ENCODE measurements at places on chromosomes 12 and 14.

DNA sequence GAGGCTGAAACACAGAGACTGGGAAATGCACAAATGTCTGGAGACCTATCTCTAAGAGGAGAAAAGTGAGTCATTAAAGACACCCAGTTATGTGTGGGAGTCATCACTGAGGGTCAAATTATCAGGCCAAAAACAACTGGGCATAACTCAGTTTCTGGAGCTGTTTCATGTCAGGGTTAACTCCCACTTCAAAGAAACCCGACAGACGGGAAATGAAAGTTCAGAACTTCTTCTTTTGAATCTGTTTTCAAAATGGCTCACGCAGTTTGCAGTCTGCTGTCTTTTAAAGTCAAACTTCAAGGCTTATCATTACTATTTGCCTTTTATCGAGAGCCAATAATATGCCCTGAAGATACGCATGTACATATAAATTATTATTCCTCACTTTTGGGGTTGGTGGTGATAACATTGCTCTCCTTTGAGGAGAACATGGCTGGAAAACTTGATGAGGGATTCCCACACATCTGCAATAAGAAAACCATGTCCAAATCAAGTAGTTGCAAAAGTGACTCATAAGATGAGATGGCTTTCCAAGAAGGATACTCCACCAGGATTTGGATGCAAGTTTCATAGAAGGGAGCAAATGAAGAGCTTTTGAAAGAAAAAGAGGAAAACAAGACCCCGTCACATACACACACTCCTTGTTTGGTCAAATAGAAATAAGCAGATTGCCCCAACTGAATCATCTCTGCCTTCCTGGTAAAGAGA lies 341.4 kb downstream of the ADAMTS20 start:
- DNase-seq, result no peak

- DNase-seq, result no peak
Measured at GRCh38 chr12:28440081-28440608, 249.9 kb downstream of the CCDC91 start.

DNA sequence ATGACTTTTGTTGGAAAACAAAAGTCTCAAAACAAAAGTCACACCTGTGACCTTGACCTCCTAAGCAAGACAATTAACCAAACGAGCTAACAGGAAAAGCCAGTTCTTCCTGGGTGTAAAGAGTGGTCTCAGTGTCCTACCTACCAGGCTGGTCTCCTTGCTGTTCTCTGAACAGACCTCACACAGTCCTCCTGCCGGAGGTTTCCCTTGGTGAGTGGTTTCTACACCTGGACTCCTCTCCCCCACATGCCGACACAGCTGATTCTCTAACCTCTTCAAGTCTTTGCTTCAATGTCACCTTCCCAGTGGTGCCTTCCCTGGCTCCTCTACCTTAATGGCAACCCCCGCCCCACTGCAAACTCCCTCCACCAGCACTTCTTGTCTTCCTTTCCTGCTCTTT lies 238.6 kb downstream of the ZFP36L1 start:
- no peak for DNase-seq

- no peak for DNase-seq
Measured at GRCh38 chr12:62846491-62846890, 88.5 kb downstream of the PPM1H start.

DNA sequence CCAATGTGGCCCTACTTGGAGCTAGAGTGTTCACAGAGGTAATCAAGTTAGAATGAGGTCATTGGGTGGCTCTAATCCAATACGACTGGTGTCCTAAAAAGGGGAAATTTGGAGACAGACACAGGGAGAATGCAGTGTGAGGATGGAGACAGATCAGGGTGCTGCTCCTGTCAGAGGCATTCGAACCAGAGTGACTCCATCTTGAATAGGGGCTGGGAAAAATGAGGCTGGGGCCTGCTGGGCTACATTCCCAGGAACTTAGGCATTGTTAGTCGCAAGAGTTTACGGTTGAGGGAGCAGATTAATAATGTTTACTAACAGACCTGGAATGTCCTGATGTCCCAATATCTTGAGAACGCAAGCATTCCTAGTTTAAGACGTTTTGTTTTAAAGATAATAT lies 20.2 kb downstream of the TNFAIP2 start:
- DNase-seq, result no peak

GRCh38 chr12:68971404-68971803 lies 38.4 kb upstream of the CPM start:
- DNase-seq, result no peak

GRCh38 chr14:106802413-106803364 lies 1276.3 kb downstream of the TMEM121 start:
- DNase-seq, result no peak

GRCh38 chr12:122412851-122413433 lies 9.5 kb downstream of the CLIP1 start:
- no peak for DNase-seq
